ENCODE measurements at places on chromosomes 11 and 22.

DNA sequence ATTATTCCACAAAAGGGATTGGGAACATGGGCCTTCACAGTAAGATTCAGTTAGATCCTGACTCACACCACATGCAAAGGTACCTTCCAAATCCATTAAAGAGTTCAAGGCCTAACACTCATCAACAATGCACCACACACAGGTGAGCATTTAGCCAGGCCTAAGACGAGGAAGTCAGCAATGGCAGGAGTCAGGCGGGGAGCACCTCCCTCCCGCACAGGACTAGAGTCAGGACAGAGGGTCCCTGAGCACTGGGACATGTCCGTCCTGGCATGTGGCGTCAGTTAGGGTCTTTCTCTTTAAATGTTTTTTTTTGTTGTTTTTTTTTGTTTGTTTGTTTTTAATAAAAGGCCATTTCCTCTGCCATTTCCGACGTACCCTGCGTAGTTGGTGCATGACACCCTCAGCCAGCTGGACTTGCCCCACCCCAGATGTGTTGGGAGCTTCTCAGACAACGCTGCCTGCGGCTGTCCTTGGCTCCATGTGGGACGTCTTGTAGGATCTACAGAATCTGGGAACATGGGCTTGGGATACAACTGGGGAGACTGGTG, 1458.6 kb downstream of the BRD1 start:
- DNase-seq: no peak

DNA sequence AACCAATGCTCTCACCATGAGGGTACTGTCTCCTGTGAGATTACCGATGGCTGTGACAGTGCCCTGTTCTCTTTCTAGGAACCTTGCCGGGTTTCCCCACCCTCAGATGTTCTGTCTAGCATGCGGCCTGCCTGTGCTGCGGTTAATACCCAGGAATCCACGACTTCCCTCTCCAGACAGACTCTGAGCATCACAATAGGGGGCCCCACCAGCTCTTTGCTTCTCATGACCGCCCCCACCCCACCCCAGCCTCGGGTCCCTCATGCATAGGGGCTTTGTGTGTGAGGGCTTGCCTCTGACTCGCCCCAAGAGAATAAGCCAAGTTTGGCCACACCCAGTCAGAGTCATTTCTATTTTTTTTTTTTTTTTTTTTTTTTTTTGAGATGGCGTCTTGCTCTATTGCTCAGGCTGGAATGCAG, 10.3 kb downstream of the PARVG start:
- no peak for DNase-seq

DNA sequence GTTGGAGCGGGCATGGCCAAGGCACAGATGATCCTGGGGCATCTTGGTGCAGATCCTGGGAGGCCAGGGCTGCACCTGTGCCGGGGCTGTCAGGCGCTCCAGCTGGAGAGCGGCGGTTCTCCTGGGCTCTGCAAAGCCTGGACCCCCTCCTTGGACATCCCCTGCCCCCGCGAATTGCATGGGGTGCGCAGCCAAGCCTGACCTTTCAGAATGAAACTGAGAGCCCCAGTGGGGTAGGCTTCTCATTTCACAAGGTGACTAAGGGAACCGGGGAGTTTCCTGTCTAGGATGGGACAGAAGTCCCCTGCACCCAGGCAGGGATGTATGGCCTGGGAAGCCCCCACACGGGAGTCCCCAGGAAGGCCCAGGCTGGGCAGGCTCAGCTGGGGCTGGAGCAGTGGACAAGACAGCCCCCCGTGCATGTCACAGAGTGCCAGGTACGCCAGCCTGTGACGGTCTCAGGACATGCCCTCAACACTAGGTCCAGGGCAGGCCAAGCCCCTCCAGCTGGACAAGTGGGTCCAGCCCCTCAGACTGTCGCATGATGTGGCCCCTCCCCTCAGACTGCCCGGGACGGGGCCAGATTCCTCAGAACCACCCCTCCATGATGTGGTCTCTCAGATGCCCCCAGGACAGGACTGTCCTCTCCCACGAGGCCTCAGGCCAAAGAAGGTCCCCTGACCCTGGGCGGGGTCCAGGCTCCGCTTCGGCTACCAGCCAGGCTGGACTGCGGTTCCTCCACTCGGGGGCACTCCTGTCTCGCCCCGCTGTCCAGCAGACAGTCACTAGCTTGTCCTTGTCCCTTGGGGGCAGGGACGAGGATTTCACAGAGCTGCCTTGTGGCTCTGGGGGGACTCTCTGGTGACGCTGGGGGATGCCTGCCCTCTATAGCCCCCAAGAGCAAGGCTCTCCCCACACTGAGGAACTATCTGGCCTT, 2.3 kb downstream of the LSP1 start:
- no peak for DNase-seq

- DNase-seq: no peak
Observed at GRCh38 chr11:8544807-8545206, 49.2 kb downstream of the STK33 start.

DNA sequence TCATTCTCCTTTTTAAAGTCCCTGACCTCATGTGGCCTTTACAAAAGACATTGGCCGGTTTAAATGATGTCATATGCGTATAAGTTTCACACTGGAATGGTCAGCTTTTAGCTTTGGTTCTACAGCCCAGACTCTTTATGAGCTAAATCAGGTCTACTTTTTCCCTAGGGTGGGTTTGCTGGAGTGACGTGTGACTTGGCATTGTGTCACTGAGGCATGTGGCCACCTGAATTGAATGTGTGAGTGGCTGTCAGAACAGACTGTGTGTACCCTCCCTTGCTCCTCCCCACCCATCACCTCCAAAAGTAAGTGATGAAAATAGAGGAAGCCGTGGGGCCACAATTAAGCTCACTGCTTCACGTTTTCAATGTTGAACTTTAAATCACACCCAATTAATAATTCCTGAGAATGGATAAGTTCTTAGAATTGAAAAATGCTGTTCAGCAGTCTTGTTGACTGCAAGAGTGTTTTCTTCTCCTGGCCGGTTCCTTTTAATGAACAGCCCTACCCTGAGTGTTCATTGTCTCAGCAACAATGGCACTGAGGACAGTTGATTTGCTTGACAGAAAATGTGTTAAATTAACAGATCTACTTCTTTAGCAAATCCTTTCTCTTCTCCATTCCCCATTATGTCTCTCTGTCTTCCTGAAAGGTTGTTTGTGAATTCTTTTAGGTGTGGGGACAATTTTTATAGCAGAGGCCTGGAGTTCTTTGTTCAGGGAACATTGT, 11.3 kb downstream of the CECR2 start:
- DNase-seq: no peak

DNA sequence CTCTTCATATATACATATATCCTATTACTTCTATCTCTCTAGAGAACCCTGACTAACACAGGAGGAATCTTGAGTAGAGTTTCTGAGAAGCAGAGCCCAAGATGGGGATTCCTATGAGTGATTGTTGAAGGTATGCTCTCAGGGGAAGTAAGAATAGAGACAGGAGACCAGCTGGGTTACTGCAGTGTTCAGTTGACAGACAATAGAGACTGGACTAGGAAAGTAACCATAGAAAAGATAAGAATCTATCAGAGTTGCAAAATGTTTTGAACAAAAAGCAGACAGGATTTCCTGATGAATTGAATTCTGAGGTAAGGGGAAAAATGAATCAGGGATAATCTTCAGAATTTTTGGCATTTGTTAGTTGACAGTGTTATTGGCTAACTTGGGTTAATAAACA, 54.4 kb downstream of the SLC17A6 start:
- DNase-seq: no peak

DNA sequence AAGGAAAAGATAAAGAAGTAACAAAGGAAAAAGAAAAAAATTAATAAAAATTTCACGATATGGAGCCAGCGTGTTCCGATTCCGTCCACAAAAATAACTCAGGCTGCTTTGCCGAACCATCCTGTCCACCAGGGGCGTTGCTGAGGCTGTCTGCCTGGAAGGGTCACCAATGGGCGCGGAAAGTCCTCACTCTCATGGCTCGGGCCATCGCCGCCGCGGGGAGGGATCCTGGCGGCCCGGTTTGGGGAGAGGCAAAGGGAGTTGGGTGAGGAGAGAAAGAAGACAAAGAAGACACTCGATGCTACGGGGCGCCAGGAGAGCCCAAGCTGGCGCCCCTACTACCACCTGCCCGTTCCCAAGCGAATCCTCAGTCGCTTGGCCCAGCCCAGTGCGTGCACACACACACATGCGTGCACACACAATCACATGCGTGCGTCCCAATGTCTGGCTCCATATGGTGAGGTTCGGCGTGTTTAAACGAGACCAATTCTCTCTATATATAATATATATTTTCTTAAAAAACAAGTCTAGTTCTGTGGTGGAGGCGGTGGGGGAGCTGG, 5.6 kb upstream of the PYGM start:
- DNase-seq: no peak

DNA sequence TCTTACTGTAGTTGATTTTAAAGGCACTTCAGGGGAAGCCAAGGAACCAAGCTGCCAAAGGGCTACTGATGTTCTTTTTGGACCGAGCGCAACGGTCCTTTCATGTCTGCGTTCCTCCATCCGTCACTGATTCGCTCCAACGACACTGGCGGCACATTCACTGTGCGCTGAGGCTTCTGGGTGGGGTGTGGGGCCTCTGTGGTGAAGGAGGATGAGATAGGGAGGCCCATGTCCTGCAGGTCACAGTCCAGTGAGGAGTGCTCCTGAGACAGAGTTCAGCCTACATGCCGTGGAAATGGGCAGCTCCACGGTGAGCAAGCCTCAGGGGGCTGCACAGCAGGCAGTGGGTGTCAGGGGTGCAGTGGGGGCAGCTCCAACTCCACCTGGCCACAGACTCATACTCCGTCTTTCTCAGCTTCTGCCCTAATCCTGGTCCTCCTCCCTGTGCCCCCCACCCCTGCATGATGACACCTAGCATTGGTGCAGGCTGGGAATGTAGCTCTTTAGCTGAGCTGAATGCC, 87.8 kb upstream of the SHANK2 start:
- no peak for DNase-seq

Measured in NCI-H2107 (cell line).